ENCODE measurements at places on chromosomes 7 and 10.

GRCh38 chr7:101575168-101575567 is 53.9 kb downstream of the MYL10 start:
- no peak for DNase-seq

- DNase-seq, result no peak
Observed at GRCh38 chr7:155071121-155071651, 1.1 kb downstream of the HTR5A start.

- no peak for DNase-seq
Observed at GRCh38 chr7:64889686-64890162, 13.3 kb upstream of the ZNF273 start.

DNA sequence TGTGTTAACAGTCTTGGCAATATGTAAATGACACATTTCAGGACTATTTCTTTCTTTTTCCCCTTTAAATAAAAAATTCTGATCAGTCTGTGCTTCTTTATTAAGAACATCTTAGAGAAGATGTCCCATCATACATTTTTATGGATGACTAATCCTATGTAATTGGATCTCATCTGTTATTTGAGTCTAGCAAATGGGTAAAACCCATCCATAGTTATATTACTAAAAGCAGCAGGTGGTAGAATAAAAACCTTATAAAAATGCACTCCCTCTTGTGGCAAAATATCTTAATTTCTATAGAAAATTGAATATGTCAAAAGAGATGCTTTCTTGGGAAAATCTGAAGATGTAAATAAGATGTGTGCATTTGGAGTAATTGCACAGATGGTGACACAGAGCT is 35.3 kb downstream of the TRRAP start:
- DNase-seq, result no peak
